Stimulated activated naive CD4-positive, alpha-beta T cell (primary cell): ENCODE measurements at places on chromosomes 16 and 17.

DNA sequence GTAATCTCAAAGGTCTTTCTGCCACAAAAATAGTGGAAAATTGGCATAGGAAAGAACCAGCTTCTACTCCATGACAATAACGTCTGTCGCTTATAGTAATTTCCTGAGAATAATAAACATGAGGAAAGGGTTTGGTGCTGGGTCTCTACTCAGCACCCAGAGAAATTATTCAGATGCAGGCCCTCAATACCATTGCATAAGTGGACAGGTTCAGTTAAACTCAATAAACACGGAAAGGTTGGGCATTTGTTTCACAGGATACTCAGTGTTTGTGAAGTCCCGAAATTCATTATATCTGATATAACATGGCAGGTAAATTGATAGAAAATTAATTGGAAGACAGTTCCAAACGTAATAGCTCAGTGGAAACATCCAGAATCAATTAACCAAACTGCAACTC is 254.0 kb downstream of the CNTNAP4 start:
- DNase-seq: no peak

DNA sequence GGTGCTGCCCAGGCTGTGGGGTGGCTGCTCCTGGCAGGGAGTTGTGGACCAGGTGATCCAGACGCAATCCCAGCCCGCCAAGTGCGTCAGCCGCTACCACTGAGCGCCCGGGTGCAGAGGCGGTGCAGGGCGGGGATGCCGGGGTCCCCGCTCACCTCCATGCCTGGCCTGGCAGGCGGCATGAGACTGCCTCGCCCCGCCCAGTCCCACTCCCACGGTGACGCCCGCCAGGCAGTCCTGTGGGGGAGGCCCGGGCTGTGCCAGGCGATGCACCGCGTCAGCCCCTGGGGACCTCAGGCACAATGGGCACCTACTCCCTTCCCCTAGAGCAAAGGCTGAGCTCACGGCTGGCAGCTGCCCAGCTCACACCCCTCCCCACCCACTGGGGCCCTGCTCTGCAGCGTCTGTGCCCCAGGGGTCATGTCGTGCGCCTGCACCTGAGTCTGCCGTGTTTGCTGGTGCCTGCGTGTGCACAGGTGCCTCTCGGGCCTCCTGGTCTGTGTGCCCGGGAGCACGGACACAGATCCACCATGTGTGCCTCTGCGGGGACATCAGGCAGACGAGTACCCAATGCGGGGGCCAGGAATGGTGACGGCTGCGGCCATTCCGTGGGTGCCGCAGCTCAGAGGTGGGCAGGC is 5.3 kb downstream of the RPUSD1 start:
- no peak for DNase-seq

DNA sequence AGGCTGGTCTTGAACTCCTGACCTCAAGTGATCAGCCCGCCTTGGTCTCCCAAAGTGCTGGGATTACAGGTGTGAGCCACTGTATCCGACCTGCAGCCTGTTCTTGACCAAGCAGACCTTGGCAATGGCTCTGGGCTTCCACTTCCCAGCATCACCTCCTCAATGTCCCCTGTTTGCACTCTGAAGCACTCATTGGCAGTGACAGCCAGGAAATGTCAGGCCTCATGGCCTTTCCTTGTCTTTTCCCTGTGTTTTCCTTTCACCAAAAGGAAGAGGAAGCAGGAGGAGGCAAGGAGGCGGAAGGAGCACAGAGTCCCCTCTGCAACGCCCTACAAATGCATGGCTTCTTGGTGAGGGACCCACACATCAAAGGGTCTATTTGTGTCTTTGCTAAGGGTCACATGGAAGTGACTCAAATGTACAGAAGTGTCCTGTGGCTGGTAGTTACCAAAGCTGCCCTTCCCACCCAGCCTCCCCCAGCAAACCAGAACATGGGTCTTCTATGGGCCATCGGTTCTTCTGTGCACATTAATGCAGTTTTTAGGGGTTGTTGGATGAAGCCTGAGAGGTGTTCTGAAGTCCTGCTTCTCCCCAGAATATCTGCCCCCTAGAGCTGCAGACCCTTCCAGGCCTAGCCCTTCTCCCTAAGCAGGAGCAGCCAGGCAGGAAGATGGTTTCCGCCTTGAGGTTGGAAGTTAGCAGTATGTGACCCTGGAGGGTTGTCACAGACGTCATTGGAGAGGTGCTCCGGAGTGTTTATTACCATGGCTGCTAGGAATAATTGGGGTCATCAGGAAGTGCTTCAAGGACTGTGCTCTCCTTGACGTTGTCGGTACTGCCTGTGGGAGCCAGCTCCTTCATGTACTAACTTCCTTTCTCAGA is 60.8 kb downstream of the WIPI1 start:
- no peak for DNase-seq

DNA sequence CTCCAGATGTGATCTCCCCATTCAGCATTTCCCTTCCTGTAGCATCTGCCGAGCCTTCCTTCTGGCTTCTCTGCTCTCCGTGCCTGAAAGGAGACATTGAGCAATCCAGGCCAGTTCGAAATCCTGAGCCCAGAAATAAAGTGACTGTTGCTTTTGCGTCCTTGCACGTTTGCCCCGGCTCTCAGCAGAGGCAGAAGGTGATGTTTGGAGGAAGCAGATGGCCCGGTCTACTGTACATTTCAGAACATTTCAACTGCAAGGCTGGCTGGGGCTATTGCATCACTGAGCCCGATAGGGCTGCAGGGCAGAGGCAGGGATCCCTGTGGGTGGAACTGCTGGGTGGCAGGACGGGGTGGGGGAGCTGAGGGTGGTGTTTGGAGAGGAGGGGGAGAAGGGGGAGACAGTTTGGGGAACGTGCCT is 29.4 kb downstream of the IRF8 start:
- DNase-seq: no peak

DNA sequence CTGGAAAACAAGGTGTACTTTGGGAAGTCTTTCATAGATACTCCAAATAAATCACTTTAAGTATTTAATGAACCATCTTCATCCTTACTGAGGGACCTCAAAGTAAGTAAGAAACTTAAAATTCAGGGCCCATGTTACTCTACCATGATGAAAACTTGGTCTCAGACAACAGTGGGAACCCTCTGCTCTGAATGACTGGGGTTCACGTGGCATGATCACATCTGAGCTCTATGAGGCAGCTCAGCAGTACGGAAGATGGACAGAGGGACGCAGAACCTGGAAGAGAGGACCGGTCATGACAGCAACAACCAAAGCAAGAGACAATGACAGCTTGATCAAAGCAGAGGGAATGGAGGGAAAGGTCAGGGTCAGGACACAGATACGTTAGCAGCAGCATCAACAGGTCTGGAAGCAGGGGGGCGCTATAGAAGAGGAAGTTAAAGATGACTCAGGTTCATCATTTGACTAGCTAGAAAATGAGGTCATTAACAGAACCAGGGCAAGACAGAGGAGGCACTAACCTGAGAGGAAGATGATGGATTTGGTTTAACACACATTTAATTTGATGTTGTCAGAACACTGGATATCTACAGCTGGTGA is 9.5 kb downstream of the XPO6 start:
- DNase-seq: no peak

DNA sequence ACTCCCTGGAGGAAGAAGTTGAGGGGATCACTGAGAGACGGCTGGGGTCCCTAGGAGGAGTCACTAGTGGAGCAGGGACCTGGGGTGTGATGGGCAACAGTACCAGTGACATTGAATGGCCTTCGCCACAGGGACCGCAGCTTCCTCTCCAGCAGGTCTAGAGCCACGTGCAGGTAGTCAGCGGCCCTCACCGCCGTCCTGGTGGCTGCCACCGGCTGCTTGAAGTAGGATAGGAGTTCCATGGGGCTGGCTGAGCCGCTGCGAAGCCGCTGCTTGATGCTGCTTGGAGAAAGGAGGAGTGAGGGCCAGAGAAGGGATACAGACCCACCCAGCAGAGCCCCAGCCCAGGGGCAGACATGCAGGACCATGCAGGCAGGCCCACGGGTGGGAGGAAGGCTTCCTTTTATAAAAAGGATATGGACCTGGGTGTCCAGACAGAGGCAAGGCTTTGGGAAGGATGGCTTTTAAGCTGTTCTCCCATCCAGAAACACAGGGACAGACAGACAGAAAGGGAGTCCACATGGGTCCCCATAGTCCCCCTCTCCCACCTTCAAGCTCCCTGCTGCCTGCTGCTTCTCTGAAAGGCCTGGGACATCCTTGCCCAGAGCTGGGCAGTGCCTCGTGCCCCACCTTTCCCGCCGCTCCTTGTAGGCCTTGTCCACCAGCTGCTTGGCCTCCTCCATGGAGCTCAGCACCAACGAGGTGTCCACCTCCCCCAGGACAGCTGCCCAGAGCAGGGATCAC is 827 bp downstream of the MPO start:
- no peak for DNase-seq

DNA sequence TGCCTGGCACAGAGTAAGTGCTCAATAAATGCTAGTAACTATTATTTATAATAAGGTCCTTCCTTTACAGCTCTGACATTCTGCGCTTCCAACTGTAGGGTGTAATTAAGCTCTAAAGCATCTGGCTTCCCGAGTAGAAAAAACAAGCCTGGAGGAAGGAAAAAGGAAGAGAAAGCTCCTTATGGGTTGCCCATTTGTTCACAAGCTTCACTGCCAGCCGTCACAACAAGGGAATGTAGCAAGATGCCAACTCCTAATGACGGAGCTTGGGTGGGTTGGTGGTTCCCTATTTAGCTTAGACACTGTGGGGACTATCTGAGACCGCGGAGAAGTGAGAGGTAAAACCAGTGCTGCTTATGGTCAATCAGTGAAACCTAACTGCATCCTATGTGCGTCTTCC is 7.3 kb upstream of the RPRML start:
- DNase-seq: no peak
